ENCODE measurements at places on chromosomes 7 and 10.

DNA sequence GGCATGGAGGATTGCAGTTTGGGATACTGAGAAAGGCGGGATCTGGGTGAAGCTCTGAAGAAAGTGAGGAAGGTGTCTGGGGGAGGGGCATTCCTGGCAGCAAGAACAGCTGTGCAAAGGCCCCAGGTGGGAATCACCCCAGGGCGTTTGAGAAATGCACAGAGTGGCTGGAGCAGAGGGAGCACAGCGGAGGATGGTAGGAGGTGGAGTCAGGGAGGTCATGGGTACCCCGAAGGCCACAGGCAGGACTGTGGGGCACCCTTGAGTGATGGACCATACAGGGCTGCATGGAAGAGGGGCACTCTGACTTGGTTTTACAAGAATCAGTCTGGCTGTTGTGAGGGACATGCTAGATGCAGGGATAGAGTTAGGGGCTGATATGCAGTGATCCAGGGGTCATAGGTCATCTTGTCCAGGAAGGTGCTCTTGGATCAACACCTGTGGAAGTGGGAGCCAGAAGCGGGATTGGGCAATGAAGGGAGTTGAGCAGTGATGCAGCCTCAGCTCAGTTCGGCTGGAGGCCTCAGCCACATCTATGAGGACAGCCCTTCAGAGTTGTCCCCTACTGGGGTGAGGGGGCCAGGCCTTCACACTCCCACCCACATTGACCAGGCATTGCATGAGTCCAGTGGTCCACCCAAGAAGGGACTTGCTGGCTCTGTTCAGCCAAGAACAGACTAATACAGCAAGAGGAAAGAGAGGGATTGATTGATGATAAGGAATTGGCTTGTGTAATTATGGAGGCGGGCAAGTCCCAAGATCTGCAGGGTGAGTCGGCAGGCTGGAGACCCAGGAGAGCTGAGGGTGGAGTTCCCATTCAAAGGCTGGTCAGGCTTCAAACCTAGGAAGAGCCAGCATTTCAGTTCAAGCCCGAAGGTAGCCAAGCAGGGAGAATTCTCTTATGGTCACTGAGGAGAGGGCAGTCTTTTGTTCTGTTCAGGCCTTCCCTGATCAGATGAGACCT lies 48.7 kb downstream of the TSPAN15 start:
- no peak for DNase-seq

- no peak for DNase-seq
Observed at GRCh38 chr10:112872728-112873127, 77.3 kb upstream of the TCF7L2 start.

DNA sequence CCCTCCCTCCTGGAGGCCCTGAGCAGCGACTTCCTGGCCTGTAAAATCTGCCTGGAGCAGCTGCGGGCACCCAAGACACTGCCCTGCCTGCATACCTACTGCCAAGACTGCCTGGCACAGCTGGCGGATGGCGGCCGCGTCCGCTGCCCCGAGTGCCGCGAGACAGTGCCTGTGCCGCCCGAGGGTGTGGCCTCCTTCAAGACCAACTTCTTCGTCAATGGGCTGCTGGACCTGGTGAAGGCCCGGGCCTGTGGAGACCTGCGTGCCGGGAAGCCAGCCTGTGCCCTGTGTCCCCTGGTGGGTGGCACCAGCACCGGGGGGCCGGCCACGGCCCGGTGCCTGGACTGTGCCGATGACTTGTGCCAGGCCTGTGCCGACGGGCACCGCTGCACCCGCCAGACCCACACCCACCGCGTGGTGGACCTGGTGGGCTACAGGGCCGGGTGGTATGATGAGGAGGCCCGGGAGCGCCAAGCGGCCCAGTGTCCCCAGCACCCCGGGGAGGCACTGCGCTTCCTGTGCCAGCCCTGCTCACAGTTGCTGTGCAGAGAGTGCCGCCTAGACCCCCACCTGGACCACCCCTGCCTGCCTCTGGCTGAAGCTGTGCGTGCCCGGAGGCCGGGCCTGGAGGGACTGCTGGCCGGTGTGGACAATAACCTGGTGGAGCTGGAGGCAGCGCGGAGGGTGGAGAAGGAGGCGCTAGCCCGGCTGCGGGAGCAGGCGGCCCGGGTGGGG lies 2.2 kb downstream of the TRIM56 start:
- no peak for DNase-seq

DNA sequence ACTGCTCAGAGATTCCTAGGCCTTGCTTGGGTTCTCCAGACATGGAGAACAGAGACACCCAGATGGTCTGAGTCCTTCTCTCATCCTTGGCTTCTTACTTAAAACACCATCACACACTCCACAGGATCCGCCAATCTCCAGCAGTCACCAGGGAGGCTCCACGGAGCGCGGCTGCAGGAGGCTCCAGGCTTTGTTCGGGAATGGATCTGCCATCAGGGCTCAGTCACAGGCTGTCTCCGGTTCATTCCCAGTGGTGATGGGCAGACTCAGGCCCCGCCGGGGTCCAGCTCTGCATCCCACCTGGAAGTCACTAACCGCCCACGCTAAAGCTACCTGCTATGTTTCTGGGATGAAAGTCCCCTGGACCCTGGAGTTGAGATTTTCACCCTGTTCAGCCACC lies 312.9 kb downstream of the TCERG1L start:
- DNase-seq = no peak

GRCh38 chr10:50931948-50932431 lies 46.6 kb upstream of the A1CF start:
- DNase-seq = no peak

- DNase-seq = no peak
Observed at GRCh38 chr7:136183981-136184380, 206.8 kb upstream of the MTPN start.

DNA sequence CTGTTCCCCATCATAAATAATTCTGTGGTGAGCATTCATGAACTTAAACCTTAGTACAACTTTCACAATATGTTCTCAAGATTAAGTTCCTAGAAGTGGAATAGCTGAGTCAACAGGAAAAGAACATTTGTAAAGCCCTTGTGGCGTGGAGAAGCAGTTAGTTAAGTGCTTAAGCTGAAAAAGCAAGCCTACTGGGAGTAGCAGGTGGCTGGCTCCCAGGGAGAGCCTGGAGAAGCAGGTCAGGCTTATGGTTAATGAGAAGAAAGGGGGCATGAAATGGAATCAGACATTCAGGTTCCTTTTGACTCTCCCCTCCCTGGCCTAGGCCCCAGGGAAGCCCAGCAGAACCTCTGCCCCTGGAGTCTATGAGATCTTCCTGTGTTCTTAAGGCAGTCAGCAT lies 35.3 kb downstream of the VSTM4 start:
- no peak for DNase-seq

DNA sequence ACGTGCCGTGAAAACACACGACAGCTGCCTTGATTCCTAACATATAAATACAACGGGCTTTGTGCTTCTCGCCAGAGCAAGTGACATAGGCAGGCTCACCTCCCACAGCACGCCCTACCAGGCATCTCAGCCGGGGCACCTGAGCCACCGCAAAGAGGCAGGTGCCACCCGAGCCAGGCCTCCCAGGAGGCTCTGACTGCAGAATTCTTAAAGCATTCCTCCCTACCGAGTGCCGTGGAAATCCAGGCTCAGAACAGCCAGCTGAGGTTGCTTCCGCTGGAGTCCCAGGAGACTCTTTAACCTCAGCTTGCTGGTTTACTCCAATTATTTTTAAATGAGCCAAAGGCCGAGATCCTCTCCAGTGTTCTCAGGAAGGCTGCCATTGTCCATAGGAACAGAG lies 206.5 kb downstream of the USP6NL start:
- no peak for DNase-seq

- DNase-seq = no peak
Observed at GRCh38 chr7:20157456-20157855, 59.7 kb downstream of the MACC1 start.

DNA sequence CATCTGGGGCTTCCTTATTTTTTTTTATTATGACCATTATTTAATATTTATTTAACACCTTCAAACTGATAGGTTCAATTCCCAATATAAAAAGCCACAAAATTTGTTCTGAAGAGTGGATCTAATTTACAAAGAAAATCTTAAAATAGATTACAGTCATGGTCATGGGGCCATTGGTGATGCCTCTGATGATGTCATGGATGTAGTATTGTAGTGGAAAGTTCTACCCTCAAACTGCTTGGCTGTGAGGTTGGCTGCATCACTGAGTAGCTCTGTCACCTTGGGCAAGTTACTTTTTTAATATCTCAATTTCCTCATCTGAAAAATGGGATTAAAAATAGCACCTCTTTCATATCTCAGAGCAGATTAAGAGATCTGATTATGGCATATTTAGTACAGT lies 128.5 kb downstream of the DKK1 start:
- no peak for DNase-seq

- DNase-seq = no peak
Observed at GRCh38 chr10:72158176-72158575, 57.6 kb upstream of the ANAPC16 start.

DNA sequence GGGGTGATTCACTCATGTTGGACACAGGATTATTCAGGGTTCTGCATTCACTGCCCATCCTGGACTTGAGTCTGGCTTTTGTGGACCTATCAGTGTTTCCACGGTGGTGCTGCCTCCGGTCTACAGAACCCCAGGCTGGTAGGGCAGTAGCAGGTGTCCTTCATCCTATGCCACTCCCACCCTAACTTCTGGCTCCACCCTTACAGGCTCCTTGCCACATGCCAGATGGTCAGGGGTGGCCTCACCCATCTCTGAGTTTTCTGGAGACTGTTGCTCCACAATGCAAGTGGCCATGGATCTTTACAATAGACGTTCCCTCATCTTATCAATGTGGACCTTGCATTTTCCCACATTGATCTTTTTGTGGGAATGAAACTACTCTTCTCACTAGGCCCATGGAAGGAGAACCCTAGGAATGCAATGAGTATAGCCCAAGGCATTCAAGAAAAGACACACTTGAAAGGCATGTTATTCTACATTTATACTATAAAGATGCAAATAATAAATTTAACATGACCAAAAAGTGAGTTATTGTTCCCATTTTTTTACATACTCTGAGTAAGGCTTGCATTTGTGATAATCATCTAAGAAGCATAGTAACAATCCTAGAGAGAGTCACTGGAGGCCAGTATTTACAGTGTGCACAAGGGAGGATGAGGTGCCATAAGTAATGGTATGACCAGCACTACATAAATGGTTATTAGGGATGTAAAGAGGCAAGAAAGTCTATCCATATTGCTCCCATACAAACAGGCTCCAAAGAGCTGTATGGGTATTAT lies 57.4 kb upstream of the ADO start:
- no peak for DNase-seq

- DNase-seq = no peak
Observed at GRCh38 chr7:128174386-128174785, 66.7 kb upstream of the LEP start.

- no peak for DNase-seq
Observed at GRCh38 chr7:17988141-17988540, 39.5 kb downstream of the PRPS1L1 start.

DNA sequence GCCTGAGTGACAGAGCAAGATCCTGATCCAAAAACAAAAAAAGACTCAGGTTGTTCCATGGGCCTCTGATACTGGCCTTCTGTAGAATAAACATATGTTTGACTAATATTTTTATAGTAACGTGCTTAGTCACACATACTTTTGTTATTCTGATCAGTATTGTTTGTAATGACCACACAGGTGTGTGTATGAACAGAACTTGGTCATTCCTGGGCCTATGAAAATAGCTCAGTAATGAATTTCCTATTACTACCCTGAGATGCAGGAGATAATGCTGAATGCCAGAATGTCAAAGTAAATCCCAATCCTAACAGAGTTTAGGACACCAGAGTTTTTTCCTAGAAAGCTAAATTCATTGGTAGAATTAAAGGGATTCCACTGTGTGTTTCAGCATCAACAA lies 108.7 kb downstream of the DOCK4 start:
- no peak for DNase-seq

DNA sequence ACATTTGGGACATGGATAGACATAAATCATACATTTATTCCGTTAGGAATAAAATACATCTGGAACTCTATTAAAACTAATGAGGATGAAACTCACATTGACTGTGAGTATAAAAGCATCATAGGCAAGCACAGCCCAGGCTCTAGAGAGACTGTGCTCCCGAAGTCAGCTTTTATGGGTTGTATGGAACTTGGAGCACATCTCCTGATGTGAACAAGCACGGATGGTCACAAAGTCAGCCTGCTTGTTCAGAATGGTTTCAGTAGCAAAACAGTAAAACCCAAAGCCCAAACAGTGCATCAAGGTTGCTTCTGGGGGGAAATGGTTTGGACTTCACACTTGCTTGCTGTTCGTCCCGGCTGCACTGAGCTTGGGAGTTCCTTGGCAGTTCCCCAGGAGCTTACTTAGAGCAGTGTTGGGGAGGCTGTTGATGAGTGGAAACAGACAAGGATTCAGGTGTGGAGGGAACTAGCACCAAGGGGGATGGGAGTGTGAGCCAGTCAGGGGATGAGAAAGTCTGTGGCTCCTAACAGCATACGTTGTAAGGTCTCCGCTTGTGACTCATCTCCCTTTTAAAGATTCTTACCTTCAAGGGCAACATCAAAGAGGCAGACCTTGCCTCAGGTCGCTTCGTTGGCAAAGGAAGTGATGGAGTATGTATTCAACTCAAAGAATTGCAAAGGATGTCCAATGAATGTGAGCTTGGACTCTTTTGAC lies 19.7 kb upstream of the ITGA8 start:
- no peak for DNase-seq

GRCh38 chr7:17408245-17408903 lies 109.9 kb downstream of the AHR start:
- DNase-seq = no peak

DNA sequence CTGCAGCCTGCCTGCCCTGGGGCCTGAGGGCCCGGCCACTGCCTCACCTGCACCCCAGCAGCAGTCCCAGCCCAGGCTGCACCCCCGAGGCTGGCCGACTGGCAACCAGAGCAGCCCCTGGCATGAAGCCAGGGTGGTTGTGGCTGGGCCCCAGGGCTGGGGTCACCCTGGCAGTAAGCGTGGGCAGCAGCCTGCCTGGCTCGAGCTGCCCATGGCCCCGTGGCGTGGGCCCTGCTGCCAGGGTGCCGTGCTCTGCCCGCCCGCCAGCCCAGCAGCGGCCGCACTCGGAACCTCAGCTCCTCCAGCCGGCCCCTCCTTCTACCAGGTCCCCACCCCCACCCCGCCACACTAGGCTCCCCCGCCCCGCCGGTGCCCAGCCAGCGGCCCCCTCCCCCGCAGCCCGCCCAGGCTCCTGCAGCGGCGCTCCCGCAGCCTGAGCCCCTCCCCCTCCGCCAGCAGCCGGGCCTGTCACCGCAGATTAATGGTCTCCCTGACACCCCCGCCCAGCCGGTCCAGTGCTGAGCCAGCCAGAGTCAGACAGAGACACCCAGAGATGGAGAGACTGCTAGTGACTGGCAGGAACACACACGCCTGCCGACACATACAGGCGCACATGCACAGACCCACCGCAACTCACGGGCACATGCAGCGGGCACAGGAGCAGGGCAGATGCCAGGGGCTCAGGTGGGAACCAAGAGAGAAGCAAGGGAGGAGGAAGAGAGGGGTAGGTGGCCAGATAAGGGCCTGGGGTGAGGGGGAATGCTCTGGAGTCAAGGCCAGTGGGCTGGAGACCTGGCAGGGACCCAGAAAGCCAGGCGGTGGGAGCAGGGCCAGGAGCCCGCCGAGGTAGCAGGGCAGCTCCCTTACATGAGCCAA lies 22.4 kb downstream of the KCNH2 start:
- DNase-seq = no peak

DNA sequence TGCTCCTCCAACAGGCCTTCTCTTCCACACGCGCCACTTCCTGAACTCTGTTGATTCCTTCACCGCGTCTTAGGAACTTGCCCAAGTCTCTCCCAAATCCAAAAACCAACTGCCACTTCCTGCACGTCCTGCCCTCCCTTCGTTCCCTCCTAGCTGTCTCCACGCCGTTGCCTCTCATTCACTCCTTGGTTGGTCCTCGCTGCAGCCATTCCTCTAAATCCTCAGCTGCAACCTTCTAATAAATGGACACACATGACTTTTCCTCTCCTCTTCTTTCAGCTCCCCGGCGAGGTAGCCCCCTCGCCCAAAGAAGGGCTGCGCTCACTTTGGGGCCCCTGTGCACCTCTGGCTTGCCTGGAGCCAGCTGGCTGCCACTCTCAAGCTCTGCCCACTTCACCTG lies 110.2 kb downstream of the XRCC2 start:
- DNase-seq = no peak

Measured in activated CD4-positive, CD25-positive, alpha-beta regulatory T cell treated with anti-CD3 and anti-CD28 coated beads, Interleukin-2, amount 50 U/mL, for 72 hours (primary cell).